Coronary artery (tissue), 2 donors: ENCODE measurements at places on chromosomes 6 and 20.

- DNase-seq, result no peak
Observed at GRCh38 chr6:158730541-158730907, 80.7 kb downstream of the SYTL3 start.

DNA sequence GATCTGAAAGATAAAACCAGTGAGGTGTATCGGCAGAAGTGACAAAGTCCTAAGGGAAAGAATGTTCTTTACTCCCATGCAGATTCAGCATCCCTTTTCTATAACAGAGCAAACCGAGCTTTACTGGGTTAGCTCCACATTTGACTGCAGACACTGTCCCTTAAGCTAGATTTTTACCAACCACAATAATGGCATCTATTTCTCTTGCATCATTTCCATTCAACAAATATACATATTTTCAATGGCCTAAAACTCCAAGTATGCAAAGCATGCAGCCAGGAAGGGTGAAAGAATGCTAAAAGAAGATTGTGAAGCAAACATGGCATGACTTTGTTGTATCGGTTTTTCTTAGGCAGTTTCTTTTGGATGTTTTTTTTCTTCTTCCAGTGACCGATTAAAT, 255.4 kb downstream of the OGFRL1 start:
- DNase-seq, result no peak

GRCh38 chr6:140095532-140095931, 721.1 kb upstream of the CITED2 start:
- DNase-seq, result no peak

DNA sequence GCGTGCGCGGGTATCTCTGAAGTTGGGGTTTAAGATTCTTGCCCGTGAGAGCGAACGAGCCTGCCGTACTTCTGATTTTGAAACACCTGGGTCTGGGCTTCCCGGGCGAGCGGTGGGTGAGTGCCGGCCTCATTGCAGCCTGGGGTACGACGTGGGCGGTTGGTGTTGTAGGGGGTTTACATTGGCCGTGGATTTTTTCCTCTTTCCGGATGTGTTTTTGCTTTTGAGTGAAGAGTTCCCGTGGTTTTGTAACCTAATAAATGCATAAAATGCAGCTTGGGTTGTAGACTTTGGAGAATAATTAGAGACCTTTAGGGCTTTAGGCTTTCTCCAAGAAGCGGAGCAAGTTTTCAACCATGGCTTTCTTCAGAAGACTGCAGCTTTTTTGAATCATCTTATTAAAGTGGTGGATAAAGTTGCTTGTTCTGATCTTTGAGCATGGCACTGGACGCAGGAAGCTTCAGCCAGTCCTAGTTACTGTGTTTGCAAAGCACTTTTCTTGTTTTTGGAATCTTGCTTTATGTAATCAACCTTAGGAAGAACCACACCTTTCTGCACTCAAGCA, 314 bp downstream of the FARS2 start:
- DNase-seq, result no peak

- DNase-seq, result no peak
Observed at GRCh38 chr6:87407561-87407900, 241 bp upstream of the CFAP206 start.

- no peak for DNase-seq
Observed at GRCh38 chr20:48698507-48699267, 129.1 kb downstream of the PREX1 start.

DNA sequence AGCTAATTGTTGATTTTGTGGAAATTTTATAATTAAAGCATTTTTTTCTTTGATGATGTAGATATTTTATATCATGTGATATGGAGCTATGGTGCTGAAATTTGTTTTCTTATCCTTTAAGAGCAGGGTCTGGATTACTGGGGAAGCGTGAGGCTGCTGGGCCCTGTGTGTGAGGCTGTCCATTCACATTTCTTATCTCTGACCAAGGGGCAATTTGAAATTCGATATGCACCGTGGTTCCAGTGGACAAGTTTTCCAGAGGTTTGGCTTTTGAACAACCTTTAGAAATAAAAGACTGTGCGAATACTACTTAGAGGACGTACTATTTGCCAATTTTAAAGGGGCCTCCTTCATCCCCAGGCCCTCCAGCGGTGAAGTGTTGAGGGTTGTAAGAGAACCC, 3.7 kb downstream of the ERMARD start:
- no peak for DNase-seq

- no peak for DNase-seq
Observed at GRCh38 chr6:44464527-44465310, 77.2 kb downstream of the CDC5L start.

- DNase-seq, result no peak
Observed at GRCh38 chr6:75449630-75450206, 43.9 kb downstream of the FILIP1 start.

DNA sequence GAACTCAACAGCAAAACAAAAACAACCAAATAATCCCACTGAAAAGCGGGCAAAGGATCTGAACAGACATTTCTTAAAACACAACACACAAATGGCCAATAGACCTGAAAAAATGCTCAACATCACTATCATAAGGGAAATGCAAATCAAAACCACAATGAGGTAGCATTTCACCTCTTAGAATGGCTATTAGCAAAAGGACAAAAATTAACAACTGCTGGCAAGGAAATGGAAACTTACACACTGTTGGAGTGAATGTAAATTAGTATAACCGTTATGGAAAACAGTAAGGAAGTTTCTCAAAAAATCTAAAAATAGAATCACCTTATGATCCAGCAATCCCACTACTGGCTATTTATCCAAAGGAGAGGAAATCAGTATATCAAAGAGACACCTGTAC, 20.9 kb downstream of the FAM8A1 start:
- DNase-seq, result no peak

DNA sequence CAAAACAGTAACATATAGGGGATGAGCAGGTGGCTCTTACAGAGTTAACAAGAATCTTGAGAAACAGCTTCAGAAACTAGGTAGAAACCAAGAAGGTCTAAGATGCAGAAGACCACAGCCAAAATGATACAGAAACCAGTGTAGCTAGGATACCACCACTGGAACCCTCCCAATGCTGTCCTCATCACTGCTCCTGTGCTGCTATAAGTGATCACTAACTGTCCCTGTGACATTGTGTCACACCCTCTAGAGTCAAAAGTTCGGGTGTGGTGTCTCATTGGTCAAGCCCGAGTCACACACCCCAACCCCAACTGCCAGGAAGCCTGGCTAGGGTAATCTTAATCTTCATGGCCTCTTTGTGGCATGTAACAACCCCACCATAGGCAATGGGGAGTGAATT, 153.1 kb downstream of the RCAN2 start:
- DNase-seq, result no peak

- DNase-seq, result no peak
Observed at GRCh38 chr6:6210994-6211393, 109.5 kb downstream of the F13A1 start.

DNA sequence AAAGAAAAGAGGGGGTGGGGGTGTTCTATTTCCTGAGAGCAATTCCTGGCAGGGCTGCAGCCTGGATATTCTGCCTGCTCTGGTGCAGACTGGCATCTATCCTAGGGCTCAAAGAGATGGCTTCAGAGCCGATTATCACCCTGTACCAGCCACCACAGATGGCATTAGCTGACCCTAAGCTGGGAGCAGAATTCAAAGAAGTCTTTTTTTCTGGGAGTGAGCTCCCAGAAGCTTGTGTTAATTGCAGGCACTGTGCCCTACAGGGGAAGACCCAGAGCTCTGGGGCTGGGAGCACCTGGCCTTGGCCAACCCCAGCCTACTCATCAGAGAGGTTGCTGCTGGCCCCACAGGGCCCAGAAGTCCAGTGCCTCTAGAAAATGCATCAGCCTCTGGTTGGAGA, 85.9 kb downstream of the PXDC1 start:
- no peak for DNase-seq

DNA sequence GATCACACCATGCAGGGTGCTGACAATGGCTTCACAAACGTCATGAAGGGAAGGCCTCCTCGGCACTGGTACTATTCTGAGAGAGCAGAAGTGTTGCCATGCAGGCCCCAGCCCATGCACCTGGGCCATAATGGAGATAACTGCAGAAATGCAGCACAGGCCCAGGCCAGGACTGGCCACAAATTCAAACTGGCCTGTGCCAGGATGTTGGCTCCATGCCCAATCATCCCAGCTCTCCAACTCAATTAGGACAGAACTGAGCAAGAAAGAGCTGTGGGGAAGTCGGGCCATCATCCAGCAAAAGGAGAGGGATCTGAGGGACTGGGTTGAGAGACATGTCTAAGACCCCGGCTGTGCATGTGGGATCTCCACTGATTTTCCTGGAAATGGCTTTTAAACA, 48.9 kb upstream of the SYNDIG1 start:
- no peak for DNase-seq

GRCh38 chr20:1906361-1907051, 11.3 kb downstream of the SIRPA start:
- no peak for DNase-seq

GRCh38 chr6:40733290-40733689, 146.1 kb upstream of the LRFN2 start:
- no peak for DNase-seq

GRCh38 chr20:61535536-61535935, 283.5 kb downstream of the CDH4 start:
- DNase-seq, result no peak

DNA sequence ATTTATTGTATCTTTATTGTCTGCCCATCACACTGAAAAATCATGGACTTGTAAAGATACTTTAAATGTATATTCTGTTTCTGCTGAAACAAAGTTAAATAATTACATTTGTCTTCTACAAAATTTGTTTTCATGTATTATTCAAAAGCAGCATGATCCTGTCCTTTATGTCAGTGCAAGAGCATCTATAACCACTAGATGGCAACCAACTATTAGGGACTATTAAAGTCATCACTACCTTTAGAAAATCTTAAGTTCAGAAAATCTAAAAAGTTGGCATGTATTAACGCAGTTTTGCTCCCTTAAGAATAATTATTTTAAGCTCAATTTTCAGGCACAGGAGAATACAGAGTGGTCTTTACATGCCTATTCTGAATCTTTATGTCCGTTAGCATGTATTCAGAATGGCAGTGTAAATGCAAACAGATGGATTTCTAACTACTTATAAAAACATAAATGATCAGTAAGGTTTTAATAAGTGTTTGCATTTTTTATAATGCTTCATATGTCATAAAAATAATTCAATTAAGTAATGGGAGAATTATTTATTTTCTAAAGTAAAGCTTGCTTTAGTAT, 17.8 kb downstream of the TMEM30A start:
- no peak for DNase-seq

- no peak for DNase-seq
Observed at GRCh38 chr6:81246200-81246599, 506.3 kb downstream of the TENT5A start.

GRCh38 chr20:35902545-35902941, 51.8 kb downstream of the SCAND1 start:
- no peak for DNase-seq

GRCh38 chr20:38181971-38182370, 16.9 kb upstream of the TGM2 start:
- peak; percentile 5 for DNase-seq

DNA sequence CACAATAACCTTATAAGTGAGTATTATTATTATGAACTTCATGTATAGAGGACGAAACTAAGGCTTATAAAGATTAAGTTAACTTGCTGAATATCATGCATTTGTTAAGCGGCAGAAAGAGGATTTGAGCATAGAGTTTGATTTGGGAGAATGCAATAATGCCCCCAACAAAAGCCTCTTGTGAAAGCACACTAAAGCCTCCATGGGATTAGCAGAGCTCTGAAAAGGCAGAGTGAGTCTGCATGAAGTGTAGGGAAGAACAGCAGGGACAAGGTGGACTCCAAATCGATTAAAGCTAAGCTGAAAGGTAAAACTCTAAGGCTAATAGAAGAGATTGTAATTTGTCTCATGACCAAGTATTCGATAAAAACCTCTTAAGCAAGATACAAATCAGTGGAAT, 100.3 kb downstream of the SH3BGRL2 start:
- DNase-seq, result no peak

DNA sequence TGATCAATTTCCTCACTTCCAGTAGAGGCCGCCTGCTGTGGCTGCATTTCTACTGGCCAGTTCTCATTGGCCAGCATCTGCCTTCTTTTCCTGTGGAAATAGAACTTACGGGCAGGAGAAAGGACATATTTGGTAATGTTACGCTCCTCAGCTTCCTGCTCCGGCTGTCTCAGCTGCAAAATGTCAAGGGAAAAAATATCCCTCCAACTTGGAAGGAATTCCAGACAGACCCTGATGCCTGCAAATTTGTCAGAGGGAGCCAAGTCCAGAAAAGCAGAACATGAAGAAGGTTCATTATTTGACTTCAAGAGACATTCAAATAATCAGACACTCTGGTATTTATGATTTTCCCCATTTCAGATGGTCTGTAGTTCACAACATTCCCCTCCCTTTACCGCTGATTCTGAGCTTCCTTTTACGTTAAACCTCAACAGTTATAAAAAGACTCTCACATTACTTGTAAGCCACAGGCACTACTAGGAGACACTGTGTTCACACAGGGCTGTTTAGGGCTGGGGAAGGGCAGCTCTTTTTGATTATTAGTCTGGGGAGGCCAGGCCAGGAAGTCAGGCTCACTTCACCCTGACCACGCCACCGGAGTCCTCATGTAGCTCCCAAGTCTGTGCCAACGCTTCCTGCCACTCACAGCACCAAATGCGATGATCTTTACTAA, 179.6 kb upstream of the CCN2 start:
- DNase-seq, result peak; percentile 87

DNA sequence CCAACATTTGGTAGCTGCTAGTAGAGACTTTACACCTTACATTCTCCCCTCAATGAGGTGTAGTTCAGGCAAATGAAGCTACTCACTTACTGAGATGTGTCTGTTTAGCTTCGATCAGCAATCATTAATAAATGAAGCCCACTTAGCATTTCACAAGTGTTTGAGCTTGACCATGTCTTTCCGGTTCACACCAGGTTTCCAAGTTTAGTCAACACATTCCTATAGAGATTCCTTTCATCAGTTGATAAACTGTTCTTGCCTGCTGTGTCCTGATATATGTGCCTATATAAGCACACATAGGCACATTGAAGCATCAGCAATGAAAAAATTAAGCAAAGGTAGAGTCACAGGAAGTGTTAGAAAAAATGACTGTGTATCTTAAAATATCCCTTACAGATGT, 150.0 kb downstream of the BTBD3 start:
- DNase-seq, result no peak

- no peak for DNase-seq
Observed at GRCh38 chr6:145312481-145312880, 422.8 kb downstream of the EPM2A start.

GRCh38 chr6:162622572-162622971, 105.0 kb downstream of the PRKN start:
- no peak for DNase-seq

DNA sequence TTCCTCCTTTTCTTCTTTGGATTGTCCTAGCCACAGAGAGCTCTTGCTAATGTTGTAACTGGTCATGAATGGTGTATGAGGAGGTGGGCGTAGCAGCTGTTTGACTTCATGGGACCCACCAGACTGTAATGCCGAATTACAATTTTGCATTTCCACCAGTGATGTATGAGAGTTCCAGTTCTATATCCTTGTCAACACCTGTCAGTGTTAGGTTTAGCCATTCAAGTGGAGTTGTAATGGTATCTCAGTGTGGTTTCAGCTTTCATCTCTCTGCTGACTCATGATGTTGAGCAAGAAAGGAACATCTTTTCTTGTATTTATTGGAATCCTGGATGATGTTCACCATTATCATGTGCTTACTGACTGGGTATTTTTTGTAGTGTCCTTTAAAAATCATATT, 5.1 kb downstream of the IGF2R start:
- no peak for DNase-seq
